ENCODE measurements at places on chromosomes 5 and 9.
A peak's percentile ranks its signal among the peaks of the same experiment; 100 is the strongest.

DNA sequence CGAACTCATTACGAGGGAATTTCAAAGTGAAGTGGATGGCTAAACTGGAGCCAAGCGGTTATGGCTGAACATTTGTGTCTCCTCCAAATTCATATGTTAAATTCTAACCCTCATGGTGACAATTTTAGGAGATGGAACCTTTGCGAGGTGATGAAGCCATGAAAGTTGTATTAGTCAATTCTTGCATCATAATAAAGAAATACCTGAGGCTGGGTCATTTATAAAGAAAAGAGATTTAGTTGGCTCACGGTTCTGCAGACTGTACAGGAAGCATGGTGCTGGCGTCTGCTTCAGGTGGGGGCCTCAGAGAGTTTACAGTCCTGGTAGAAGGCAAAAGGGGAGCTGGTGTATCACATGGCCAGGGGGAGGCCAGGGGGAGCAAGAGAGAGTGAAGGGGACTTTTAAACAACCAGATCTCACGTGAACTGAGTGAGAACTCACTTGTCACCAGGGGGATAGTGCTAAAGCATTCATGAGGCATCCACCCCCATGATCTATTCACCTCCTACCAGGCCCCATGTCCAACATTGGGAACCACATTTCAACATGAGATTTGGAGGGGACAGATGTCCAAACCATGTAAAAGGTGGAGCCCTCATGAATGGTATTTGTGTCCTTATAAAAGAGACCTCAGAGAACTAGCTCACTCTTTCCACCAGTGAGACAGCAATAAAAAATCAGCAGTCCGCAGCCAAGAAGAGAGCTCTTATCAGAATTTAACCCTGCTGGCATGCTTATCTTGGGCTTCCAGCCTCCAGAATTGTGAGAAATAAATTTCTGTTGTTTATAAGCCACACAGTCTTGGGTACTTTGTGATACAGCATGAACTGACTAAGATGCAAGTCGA lies 143.4 kb downstream of the MTRR start:
- no peak for DNase-seq

DNA sequence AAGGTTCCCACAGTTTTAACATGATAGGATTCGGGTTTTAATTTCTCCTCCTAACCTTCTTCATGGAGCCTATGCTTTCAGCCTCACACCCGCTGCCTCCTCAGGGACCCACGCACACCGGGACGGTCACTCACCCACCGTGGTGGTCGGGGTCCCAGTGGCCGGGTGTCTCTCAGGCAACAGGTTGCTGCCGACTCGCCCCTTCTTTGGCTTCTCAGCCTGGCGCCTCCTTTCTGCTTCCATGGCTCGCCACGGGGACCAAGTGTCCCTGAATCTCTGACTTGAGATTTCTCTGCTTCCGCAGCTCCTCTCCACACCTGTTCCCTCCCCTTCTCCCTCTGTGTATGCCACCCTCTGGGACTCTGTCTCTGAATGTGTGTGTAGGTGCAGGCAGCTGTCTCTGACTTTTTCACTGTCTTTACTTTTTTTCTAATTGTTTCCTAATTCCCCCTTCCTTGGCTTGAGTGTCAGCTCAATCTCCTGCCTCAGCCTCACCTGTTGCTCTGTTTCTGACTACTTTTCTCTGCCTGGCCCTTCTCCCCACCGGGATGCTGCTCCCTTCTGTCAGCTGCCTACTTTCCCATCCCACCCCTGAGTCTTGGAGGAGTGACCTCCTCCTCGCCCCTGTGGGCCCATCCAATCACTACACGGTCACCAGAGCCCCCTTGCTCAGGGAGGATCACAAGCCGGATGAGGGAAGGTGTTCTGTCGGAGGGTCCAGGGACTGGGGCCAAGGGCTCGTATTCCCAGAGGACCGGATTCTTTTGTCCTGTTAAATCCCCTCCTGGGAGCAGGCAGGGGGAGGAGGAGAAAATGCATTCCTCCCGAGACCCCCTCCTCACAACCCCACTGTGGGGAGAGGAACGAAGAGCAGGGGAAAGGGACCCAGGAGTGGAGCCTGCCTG lies at the start of gene PROP1:
TSS of gene PROP1 (minus strand) at position 552 of the 905 bp plus-strand sequence. CDS start at position 243, 309 bp downstream.
- no peak for DNase-seq

DNA sequence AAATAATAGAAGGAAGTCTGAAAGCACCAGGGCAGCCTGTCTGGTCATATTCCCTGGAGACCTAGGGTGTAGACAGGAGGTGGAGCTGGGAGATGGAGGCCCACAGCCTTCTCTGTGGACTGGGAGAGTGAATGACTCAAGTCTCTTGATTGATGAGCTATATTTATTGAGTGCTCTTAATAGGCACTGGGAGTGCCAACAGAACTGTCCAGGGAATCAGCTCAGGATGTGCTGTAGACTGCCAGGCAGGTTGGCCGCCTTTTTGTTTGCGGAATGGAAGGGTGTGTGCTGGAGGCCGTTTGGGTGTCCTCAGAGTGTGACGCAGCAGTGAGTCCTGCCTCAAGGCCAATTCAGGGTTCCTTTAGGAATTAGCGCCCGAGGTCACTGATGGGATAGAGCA lies 33.4 kb upstream of the POMT1 start:
- DNase-seq, result no peak

- no peak for DNase-seq
Observed at GRCh38 chr5:149640350-149640999, 59.2 kb downstream of the ARHGEF37 start.

- DNase-seq, result no peak
Observed at GRCh38 chr9:17018540-17019196, 116.2 kb upstream of the CNTLN start.

- no peak for DNase-seq
Observed at GRCh38 chr9:117541181-117541580, 126.3 kb upstream of the ASTN2 start.

- no peak for DNase-seq
Observed at GRCh38 chr9:18314316-18314715, 159.6 kb upstream of the ADAMTSL1 start.

DNA sequence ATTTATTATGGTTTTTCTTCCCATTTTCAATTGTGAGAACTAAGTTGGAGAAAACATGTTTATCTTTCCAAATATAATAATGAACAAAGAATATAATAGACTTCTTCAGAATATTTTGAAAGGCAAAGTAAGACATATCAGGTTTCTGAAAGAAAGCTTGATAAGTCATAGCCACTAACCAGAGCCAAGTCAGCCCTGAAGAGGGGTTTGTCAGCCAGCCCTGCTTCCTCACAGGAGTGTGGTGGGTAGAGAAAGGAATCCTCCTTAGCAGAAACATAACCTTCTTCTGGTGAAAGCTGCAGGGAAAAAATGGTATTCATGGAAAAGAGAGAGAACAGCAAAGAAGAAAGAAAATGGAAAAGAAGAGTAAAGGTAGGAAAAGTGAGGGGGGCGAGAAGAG lies 93.4 kb downstream of the MPDZ start:
- DNase-seq, result no peak

DNA sequence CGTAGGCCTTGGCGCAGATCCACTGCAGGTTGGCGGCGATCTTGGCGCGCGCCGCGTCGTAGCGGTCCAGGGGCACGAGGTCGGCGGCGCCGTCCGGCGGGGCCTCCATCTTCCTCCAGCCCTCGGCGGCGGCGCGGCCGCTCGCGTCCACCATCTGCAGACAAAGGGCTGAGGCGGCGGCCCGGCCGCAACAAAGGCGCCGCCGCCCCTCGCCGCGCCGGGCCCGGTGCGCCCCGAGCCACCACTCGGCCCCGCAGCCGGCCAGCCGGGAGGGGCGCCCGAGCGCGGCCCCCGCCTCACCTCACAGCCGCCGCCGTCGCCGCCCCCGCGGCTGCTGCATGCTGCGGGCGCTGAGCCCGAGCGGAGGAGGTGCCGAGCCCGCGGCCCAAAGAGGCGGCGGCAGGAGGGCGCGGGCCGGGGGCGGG lies 328 bp downstream of the CAMSAP1 start:
- DNase-seq, result no peak

DNA sequence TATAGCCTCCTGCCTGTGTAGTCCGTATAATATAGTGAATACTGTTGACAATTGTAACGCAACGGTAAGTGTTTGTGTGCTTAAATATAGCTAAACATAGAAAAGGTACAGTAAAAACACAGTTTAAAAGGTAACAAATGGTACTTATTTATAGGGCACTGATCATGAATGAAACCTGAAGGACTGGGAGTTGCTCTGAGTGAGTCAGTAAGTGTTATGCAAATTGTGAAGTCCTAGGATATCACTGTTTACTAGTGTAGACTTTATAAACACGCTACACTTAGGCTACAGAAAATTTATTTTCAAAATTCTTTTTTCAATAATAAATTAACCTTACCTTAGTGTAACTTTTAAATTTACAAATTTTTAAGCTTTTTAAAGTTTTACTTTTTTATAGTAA lies 1090.1 kb downstream of the CDH9 start:
- DNase-seq, result no peak

DNA sequence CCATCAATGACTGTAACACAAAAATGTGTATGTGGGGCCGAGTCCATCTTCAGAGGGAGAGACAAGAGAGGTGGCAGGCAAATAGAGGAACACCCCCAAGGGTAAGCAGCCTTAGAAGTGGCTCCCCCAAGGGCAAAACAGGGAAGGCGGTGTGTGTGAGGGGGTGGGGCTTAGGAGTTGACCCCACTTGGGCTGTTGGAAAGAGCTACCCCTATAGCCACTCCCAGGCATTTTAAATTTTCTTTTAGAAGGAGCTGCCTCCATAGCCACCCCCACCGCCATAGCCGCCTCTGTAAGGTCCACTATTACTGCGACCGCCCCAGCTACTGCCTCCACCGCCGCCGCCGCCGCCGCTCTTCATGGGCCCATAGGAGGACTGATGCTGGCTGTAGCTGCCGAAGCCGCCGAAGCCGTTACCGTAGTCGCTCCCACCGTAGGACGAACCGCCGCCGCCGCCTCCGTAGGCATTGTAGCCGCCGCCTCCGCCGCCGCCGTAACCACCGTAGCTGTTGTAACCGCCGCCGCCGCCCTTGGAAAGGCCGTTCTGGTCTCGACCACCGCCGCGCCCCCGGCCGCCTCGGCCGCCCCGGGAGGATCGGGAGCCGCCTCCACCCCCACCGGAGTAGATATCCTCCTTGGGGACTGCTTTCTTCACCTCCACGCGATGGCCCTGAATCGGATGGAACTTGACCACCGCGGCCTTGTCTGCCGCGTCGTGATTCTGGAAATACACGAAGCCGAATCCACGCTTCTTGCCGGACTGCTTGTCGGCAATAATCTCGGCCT lies 1.1 kb downstream of the HNRNPA0 start:
- DNase-seq, result no peak

- DNase-seq, result no peak
Observed at GRCh38 chr5:132414634-132415378, 45.3 kb downstream of the SLC22A5 start.

DNA sequence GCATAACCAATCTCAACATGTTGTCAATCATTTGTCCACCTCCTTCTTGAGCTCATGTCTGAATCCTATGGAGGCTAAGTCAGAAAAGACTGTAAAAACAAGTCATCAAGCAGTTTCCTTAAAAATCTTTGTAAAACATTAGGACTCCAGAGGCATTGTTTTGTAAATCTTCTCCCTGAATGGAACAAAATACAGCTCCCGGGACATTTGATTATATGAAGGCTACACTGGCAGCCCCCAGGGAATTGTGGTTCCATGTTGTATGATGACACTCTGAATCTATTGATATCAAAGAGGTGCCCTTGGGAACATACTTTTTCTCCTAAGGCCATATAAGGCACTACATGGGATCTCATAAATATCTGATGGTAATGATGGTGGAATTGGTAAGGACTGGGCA lies 83.2 kb upstream of the NUDT12 start:
- DNase-seq, result no peak

GRCh38 chr9:72816666-72817065 lies 136.2 kb downstream of the ALDH1A1 start:
- DNase-seq, result no peak

DNA sequence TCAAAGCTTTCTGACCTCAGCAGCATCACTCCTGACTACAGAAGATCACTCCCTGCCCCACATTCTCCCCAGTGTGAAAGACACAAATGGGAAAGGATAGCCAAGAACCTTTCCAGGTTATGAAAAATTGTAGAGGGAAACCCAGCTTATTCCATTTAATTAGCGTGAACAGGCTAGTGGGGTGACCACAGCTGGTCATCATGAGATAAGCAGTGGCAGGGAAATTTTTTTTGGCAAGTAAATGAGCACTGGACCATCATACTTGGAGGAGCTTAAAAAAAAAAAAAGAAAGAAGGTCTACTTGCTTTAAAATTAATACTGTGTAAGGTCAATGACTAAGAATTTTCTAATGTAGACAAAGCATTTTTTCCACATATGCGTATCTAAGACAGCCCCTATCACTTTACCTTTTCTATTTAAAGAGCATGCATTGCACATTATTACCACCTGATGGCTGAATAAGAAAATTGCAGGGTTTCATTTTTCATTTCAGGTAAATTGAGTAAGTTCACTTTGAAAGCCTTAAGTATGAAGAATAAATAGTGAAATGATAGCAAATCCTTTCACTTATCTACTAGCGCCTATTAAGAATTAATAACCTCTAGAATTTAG lies 123.6 kb downstream of the ELAVL2 start:
- DNase-seq, result no peak

GRCh38 chr9:127788337-127789011 lies 2.6 kb downstream of the CDK9 start:
- DNase-seq, result no peak

DNA sequence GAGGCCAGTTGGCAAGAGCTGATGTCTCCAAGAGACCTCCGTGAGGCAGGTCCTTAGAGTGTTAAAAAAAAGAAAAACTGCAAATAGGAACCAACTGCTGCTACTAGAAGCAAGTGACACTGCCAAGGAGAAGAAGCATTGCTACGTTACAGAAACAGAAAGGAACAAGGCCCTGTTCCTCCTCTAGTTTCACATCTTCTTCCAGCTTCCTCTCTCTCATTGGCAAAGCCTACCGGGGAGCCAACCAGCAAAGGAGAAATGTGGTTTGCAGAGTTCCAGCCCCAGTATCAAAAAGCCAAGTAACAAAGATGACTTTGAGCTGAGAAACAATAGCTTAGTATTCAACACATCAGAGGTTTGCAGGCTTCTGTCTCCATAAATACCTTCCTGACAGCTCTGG lies 145.9 kb downstream of the PRELID2 start:
- DNase-seq, result no peak

GRCh38 chr9:80020530-80020929 lies 448.8 kb downstream of the TLE4 start:
- no peak for DNase-seq

DNA sequence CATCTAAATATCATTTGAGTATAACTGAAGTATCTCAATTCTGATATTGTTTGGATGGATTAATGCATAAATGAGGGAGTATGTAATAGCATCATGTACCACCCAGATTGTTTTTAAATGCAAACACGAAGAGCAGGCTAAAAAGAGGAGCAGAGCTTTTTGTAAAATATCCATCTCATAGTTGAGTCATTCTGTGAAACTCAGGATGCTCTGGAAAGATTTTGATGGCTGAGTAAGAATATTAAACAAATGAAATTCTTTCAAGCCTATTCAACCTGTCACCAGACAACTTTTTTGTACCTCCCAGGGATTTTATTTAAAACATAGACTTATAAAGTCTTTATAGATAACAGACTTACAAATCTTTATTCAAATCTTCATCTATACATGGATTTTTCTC lies 625.9 kb downstream of the TLE4 start:
- no peak for DNase-seq

GRCh38 chr5:108420158-108420557 lies 38.3 kb upstream of the FBXL17 start:
- DNase-seq, result no peak

- DNase-seq, result no peak
Observed at GRCh38 chr5:54990841-54991258, 5.5 kb upstream of the ESM1 start.

- DNase-seq, result peak; percentile 48
Observed at GRCh38 chr5:56200971-56201666, 32.0 kb downstream of the ANKRD55 start.

All from COR-L47 (cell line).